MCF 10A (cell line): ENCODE measurements at places on chromosomes 6 and 20.

GRCh38 chr6:109239651-109240321 lies 142.5 kb downstream of the CD164 start:
- no peak for DNase-seq

- no peak for DNase-seq
Measured at GRCh38 chr6:68639826-68640490, 4.9 kb downstream of the ADGRB3 start.

- DNase-seq, result peak; percentile 46
Measured at GRCh38 chr6:113432521-113433334, 424.4 kb upstream of the MARCKS start.

DNA sequence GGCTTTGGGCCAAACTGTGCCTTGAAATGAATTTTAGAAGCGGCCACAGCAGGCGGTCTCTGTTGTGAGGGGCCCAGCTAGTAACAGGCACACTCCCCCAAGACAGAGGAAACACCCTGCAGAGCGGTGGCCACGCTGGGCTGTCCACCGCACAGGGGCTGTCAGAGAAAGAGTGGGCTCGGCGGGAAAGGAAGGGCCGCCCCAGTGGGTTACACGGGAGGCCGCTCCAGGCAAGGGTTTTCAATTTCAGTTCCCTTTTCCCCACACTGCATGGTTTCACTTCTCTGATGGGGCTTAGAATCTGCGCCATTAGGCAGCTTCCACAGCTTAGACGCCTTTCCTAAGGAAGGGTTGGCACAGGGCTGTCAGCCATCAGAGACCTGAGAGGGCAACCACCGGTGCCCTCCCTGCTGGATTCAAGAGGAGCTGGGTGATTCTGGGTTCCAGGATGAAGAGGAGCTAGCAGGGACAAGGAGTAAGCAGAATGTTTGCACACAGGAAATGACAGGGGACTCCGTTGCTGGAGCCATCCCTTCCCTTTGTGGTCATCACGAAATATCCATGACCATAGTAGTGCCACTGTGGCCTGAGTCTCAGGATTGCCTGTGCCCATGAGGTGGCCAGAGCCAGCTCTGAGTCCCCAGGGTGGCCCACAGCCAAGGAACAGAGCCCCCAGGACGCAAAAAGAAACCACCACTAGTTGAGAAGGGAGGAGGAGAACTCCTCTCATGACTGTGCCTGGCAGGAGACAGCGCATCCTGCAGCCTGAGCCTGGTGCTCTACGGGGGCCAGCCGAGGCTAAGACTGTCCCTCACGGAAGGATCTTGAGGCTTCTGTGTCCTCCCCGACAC lies 282.7 kb downstream of the NRN1 start:
- no peak for DNase-seq

GRCh38 chr6:53309901-53310300 lies 38.8 kb downstream of the ELOVL5 start:
- DNase-seq, result no peak
